Stimulated activated CD4-positive, alpha-beta T cell treated with anti-CD3 and anti-CD28 coated beads, Interleukin-12 subunit alpha, Interleukin-12 subunit beta, amount 100 ng/mL, for 48 hours (primary cell): ENCODE measurements at places on chromosomes 4 and X.

GRCh38 chrX:4661771-4662170 is 948.3 kb upstream of the PRKX start:
- DNase-seq: no peak

GRCh38 chrX:121851033-121851432 is 803.6 kb downstream of the GLUD2 start:
- DNase-seq: no peak

GRCh38 chrX:138885886-138886285 is 174.4 kb upstream of the FGF13 start:
- DNase-seq: no peak

GRCh38 chr4:56705966-56706365 is 24.9 kb upstream of the HOPX start:
- DNase-seq: no peak

DNA sequence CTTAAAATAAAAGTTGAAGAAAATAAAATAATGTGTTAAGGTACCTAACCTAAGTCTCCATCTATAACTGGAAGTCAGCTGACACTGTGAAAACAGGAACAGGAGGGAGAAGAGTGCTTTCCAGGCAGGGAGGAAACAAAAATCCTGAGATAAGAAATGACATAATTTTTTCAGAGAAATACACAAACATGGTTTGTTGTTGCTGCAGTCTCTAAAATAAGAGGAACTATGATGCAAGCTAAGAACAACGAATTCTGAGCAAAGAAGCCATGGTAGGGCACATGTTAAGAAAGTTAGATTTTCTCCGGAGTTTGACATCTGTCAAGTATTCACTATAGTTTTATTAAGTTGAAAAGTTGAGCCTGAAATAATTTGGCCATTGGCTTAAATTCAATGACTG is 26.9 kb downstream of the PAPSS1 start:
- no peak for DNase-seq
